RPMI7951 (cell line): ENCODE measurements at places on chromosomes 6 and 20. TPM values are rescaled to one million over a fixed set of nuclear protein-coding genes. Genes with fewer than 3 reads are reported as not detected.

SIRPB1 gene
- total RNA-seq = 15.6 and 22.1 TPM in 2 replicates

DNA sequence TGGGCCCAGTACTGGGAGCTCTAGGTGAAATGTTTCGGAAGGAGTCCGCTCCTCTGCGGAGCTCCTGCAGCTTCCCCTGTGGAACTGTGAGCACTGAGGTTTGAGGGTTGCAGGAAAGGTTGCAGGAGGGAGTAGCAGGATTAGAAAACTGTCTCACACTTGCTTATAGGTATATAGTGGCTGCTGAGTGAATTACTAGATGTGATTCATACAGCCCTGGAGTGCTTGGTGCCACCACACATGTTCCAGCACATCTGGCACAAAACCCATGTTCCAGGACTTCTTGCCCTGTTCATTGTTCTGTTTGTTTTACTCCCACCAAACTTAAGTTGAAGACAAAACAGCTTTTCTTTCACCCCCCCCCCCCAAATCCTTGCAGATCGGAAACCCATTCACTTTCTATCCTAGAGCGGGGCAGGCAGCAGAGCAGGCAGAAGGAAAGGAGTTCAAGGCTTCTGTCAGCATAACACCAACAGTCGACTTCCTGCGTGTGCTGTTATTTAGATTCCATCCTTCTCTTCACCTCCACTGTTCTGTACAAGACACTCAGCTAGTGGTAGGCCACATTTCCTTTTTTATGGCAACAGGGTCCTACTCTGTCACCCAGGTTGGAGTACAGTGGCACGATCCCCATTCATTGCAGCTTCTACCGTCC lies 669 bp upstream of the PEX6 start:
- peak; percentile 67 for DNase-seq

DNA sequence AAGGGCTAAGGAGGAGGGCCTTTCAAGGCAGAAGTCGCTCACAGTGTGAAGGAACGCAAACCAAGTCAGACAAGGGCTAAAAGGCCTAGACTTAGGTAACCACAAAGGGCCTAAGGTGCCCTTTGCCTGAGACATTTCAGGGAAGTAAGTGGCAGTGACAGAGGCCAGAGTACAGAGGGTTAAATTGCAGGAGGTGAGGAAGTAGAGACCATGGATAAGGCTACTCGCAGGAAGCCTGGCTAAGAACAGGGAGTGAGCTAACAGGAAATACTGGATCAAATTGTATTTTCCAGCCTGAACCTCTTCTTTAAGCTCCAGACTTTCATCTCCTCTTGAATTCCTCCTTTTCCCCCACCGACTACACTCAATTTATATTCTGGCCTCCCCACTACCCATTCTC lies 16.6 kb downstream of the ZHX3 start:
- DNase-seq = no peak

GRCh38 chr6:94130478-94130877 lies 711.1 kb upstream of the EPHA7 start:
- no peak for DNase-seq

DNA sequence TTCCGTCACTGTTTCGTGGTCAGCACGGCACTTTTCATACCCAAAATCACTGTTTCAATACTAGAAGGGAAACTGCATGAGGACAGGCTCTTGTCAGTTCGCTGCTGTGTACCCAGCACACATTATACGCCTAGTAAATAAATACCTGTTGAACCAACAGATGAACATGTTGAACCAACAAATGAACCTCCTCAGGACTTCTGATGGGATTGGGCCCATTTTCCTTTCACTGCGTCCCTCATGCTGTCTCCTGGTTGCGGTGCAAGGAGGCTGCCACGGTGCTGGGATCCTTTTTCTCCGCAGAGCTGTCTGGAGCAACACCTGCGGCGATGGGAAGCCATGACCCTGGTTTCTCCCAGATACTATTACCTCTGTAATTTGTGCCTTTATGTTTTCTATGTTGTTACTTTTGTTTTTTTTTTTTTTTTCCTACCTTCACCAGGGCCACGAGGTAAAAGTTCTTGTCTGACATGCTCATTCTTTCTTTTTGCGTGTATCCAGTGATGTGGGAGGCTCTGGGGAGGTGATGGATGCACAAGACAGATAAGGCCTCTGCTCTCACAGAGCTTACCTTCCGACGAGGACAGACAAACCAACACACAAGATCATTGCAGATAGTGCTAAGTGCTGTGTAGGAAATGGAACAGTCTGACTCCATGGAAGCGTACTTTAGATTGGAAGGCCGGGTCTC lies 1.1 kb downstream of the VAPB start:
- DNase-seq = no peak

DNA sequence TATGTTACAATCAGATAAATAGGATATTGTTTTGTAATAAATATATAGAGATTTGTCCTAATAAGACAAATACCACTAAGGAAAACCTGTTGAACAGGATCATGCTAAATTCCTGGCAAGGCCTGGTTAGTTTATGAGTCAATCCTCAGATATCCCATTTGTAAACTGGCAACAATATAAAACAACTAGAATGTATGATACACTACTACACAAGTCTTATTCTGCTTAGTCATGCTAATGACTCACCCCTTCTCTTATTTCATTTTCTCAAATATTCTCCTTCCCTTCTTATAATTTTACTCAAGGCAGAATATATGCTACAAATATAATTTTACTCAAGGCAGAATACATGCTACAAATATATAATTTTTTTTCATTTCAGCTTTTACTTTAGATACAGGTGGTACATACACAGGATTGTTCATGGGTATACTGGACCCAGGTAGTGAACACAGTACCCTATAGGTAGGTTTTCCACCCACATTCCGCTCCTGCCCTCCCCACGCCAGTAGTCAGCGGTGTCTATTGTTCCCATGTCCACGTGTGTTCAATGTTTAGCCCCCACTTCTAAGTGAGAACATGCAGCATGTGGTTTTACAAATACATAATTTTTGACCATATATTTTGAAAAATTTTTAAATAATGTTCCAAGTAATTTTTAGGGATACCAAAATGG lies 6.3 kb downstream of the OSER1 start:
- DNase-seq = peak; percentile 96

DNA sequence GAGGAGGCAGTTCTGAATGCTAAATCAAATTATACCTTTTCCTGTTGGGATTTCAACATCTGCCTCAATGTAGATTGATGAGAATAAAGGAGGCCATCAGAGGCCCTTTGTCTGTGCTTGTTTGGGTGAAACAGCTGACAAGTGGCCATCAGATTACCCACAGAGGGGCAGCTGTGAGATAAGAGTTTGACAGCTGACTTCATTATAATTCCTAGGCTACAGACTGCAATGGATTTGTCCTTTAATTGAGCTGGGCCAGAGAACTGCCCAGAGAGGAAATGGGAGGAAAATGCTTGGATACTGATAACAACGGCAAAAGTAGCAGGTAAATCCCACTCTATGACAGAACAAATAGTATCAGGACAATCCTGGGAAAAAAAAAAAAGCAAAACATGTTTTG lies 649.4 kb downstream of the HDGFL1 start:
- DNase-seq = no peak

HIVEP2 gene
- total RNA-seq = 7.3 and 8.8 TPM in 2 replicates

- peak; percentile 51 for DNase-seq
Observed at GRCh38 chr20:47551841-47552240, 50.2 kb downstream of the NCOA3 start.

- DNase-seq = no peak
Observed at GRCh38 chr6:34039943-34040342, 105.9 kb downstream of the GRM4 start.

FERMT1 gene
- 5.7 and 6.4 TPM in 2 replicates for total RNA-seq

- DNase-seq = peak; percentile 89
Observed at GRCh38 chr6:121826156-121826810, 390.8 kb downstream of the GJA1 start.

DNA sequence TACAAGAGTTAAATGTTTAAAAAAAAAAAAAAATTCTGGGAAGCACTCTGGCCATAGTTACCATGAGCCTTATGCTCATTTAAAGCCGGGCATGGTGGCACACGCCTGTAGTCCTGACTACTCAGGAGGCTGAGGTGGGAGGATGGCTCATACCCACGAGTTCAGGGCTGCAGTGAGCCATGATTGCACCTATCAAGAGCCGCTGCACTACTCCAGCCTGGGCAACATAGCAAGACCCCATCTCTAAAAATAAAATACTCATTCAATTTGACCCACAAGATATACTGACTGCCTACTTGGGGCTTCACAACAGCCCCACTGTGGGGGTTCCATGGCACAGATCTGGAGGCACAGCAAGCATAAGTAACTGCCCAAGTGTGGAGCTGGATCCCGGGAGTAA lies 112.0 kb upstream of the NFATC2 start:
- no peak for DNase-seq

GRCh38 chr6:105458551-105458950 lies 55.7 kb upstream of the PREP start:
- DNase-seq = no peak

RALGAPB gene
- 30.3 and 33.8 TPM in 2 replicates for total RNA-seq

GRCh38 chr6:44119704-44120262 lies 7.5 kb downstream of the MRPL14 start:
- DNase-seq = no peak

EBF4 gene
- 0.10 TPM in 1 of 2 replicates, not detected in the other for total RNA-seq

DNA sequence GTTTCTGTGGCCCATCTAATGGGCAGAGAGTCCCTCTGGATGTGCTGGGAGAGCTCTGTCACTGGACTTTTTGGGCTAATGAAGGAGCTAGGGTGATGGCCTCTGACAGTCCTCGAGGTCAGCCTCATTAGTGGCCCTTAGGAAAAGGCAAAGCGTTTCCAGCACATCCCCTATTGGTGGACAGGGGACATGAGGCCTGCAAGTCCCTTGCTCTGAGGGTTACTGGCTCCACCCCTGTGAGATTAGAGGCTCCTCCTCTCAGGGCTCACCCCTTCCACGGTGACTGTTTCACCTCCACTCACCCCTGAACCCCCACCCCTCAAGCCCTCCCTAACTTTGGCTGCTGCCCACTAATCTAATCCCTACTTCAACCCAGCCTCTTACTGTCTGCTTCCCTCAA lies 12.8 kb upstream of the FANCE start:
- no peak for DNase-seq

- no peak for DNase-seq
Observed at GRCh38 chr6:45572833-45573232, 195.1 kb upstream of the SUPT3H start.
